AG08396 (cell line): ENCODE measurements at places on chromosomes 4 and X.

- no peak for DNase-seq
Observed at GRCh38 chrX:20825984-20826383, 548.2 kb upstream of the CNKSR2 start.

GRCh38 chr4:1376841-1377605 is 29.2 kb downstream of the NKX1-1 start:
- DNase-seq: no peak

- peak; percentile 46 for DNase-seq
Observed at GRCh38 chrX:12975991-12976558, 1.2 kb downstream of the TMSB4X start.

GRCh38 chrX:40683245-40683644 is 35.9 kb upstream of the CXorf38 start:
- DNase-seq: no peak

DNA sequence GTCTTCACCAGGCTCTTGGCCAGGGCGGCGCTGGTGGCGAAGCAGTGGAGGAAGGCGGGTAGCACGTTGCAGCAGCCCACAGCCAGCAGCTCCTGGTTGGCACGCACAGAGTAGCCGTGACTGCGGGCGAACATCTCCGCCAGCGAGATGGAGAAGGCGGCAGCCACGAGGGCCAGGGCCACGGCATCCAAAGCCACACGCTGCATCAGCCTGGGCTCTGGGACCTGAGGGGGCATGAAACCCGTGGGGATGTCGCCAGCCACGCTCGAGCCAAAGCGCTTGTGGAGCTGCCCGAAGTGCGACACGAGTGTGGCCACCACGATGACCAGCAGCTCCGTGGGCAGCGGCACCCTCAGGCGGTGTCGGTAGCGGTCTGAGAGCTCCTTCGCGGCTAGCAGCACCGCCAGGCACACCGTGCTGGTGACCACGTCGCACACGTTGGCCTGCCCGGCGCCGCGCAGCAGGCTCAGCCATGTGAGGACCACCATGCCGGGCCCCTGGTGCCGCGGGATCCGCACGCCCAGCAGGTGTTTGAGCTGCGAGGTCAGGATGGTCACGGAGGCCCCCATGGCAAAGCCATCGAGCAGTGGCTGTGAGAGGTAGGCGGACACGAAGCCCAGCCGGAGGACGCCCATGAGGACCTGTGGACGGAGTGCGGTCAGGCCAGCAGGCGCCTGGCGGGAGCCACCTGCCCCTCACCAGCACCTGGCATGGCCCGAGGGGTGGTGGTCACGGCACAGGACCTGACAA is 3.1 kb downstream of the IDUA start:
- DNase-seq: no peak

- no peak for DNase-seq
Observed at GRCh38 chrX:48728653-48729052, 32.1 kb downstream of the SUV39H1 start.

GRCh38 chr4:157803845-157804521 is 368.8 kb downstream of the GASK1B start:
- no peak for DNase-seq

GRCh38 chrX:11287505-11287904 is 5.7 kb upstream of the AMELX start:
- peak; percentile 21 for DNase-seq

GRCh38 chrX:45164995-45165394 is 35.7 kb downstream of the DIPK2B start:
- DNase-seq: no peak

- no peak for DNase-seq
Observed at GRCh38 chr4:152941411-152941810, 5.3 kb downstream of the FHDC1 start.

GRCh38 chrX:95622200-95622599 is 1062.4 kb upstream of the DIAPH2 start:
- DNase-seq: no peak

GRCh38 chr4:181944527-181944926 is 298.7 kb upstream of the TENM3 start:
- DNase-seq: no peak

DNA sequence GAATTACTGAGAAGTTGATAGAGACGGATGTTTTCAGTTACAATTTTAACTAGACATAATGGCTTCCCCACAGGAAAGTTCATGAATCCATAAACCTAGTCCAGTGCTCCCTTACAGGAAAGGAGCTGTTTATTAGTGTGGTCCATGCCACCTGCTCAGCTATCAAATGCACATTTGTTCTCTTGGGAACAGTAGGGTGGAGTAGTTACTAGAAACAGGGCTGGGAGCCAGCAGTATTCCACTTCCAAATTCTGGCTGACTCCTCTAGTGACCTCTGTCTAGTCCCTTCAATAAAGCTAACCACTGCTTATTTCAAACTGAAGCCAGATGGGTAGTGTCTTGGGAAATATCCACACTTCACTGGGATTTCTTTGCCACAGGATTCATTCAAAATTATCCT is 88.4 kb upstream of the TLL1 start:
- no peak for DNase-seq

- DNase-seq: peak; percentile 51
Observed at GRCh38 chr4:149370785-149371420, 444.7 kb downstream of the IQCM start.

DNA sequence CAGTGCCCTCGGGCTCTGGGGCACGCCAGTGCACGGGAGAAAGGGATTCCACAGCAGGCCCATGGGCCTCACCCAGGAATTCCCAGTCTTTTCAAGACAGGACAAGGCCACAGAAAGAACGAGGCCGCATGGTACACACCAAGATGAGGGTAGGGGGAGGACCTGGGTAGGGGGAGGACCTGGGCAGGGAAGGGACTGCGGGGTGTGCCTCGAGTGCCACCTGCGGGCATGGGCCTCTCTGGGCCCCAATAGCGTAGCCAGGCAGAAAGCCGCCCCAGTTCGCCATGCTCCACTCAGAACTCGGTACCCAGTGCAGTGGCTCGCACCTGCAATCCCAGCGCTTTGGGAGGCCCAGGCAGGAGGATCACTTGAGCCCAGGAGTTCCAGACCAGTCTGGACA is 14.0 kb upstream of the DUSP9 start:
- DNase-seq: no peak

- no peak for DNase-seq
Observed at GRCh38 chr4:154465085-154465484, 26.5 kb downstream of the DCHS2 start.

- no peak for DNase-seq
Observed at GRCh38 chr4:82123934-82124333, 249.9 kb downstream of the HNRNPD start.
